ENCODE measurements at places on chromosomes 5 and 9. TPM values are rescaled to one million over a fixed set of nuclear protein-coding genes. Genes with fewer than 3 reads are reported as not detected.

- peak; percentile 31 for DNase-seq
These were observed 12.7 kb downstream of the STK10 start for GRCh38 chr5:172175263-172175719.

- DNase-seq = no peak
These were observed 77.7 kb downstream of the NTNG2 start for GRCh38 chr9:132239518-132239917.

GRCh38 chr9:106922026-106922425 is 59.1 kb downstream of the ZNF462 start:
- no peak for DNase-seq

- DNase-seq = no peak
These were observed 33.4 kb downstream of the PCDHGC5 start for GRCh38 chr5:141522301-141522700.

DNA sequence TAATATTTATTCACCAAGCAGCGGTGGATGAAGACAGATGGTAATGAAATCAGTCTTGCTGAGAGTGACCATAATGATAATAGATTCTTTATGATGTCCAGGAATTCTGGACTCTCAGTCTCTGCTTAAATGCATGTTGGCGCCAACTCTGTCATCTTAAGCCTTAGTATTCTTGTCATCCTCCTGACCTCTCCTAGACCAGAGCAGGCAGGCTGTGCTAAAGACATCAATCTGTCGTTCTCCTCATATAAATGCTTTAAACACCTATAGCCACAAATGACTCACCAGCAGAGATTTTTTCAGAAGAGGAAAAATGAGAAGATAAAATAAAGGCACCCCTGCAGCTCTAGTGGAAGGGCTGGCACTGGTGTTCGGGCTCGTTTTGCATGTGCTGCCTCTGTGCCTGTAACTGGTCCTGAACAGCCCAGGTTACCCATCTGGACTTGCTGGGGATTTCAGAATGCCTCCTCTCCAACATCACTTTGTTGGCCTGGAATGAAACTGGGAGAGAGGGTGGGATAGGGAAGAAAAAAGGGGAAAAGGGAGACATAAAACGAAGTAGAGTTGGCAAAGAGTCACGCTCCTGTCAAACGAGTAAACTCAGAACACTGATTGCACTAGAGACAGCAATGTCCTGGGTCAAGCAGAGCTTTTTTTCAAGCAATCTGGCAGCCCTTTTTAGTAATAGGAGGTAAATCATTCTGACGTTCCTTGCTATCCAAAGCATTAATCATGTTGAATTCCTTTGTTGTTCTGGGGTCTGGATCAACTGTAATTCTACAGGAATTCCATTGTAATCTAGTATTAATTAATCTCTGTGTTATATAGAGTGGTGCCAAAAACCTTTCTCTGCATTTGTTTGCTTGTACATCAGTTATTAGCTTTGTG is 195.5 kb upstream of the CLINT1 start:
- no peak for DNase-seq

DNA sequence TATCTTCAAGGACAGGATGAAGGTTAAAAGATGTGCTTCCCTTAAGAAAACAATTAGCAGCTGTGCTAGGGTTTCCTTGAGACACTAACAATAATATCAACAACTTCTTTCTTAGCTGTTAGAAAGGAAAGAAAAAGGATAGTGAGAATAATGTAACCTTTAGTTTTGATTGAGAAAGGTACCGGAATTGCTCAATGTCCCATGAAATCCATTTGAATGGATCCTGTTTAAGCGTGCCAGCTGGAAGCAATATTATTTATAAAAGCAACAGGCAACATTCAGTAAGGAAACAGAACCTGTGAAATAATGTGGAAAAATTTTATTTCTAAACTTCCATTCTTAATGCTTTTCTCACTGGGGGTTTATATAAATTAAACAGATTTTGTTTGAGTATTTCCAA is 120.9 kb downstream of the CCDC192 start:
- DNase-seq = no peak

DNA sequence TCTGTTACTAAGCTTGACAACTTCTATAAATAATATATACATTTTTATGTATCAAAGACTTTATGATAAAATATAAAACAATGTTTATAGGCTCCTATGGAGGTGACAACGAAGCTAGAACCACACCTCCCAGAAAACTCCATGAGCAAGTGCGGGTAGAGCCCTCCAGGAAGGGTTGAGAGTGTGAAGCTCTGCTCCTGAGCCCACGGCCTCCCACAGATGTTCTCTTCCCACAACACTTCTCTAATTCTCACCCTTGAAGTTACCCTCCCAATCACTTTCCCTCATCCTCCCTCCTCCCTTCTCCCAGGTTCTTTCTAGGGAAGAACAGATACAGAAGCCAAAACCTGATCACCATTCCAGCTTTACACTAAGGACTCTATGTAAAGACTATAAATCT is 427.6 kb downstream of the SPOCK1 start:
- no peak for DNase-seq

DNA sequence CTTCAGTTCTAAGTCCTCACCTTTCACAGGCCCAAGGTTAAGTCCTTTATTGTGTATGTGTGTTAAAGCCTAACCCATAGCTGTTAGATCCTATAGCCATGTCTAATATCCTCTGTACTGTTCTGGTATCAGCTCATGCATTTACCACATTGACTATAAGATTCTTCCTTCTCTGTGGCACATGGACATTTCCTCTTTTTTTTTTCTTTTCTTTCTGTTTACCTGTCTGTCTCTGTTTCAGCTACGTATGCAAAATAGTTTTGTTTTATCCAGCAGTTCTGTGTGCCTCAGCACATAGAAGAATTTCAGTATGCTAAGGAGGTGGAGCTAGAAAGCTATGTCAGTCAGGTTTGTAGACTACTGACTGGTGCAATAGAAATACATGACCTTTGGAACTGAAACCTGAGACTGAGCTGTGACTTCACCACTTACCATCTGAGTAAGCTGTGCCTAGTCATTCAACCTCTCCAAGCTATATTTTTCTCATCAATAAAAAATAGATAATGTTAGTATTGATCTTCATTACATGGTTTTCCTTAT is 155.6 kb upstream of the VLDLR start:
- no peak for DNase-seq

GRCh38 chr5:179776411-179776938 is 17.3 kb upstream of the LTC4S start:
- no peak for DNase-seq

DNA sequence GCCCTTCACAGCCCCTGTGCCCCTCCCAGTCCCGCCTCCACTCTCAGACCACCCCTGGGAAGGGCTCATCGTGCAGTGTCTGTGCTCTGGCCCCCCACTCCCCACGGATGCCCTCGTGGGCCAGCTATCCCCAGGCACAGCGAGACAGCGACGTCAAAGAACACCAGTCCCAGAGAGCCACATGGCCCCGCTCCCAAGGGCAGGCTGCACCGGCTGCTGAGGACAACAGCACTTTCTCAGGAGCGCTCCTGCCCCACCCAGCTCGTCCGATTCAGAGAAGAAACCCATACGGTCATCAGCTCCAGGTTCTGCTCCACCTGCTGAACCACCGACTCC is 4.8 kb upstream of the SNAPC4 start:
- DNase-seq = no peak

DNA sequence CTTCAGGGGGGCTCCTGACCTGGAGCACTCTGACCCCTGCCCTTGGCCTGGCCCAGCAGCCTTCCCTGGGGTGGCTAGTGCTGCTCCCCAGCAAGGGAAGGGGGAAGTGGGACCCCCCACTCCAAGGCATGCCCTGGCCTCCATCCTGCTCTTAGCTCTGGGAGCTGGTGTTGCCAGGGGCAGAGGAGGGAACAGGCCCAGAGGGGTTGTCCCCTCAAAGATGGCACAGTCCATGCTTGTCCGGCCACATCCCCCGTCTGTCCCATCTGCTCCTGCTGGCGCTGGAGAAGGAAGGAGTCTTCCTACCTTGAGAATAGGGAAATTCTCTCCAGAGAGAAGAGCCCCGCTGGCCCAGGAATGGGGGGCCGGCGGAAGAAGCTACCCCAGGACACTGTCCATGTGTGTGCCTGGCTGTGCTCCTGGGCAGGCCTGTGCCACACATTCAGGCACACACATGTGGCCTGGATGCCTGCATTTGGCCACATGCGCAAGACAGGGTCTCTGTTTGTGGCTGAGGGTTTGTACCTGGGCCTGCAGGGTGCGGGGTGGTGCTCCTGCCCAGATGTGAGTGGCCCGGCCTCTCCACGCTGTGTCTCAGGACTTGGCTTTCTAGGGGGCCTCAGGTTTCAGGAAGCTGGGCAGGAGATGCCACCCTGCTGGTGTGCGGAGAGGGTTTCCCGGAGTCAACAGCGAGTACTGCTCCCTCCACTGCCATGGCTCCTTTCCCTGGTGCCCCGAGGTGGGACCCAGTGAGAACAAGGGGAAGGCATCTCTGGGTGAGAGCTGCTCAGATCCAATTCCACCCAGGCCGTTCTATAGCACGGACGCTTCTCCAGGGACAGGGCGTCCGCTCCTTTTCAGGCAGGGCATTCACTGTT is 247.1 kb downstream of the PBX3 start:
- DNase-seq = no peak

DNA sequence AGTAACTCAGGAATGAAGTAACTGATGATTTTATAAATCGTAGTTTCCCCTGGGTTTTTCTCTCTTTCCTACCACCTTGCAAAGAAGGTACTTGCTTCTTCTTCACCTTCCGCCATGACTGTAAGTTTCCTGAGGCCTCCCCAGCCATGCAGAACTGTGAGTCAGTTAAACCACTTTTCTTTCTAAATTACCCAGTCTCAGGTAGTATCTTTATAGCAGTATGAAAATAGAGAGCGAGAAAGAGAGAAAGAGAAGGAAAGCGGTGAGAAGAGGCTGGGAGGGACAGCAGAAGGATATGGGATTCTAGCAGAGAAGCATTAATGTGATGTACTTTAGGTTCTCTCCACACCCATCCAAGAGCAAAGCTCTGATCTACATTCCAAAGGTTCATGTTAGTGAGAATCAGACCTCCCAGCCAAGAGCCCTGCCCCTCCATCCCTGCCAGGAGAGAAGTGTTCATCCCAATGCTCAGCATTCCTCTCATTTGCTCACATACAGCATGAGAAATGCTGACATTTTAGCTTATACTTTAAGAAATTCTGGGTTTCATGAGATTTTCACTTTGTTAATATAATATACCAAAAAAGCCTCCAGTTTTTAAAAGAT is 185.0 kb upstream of the PTGER4 start:
- DNase-seq = no peak

- no peak for DNase-seq
These were observed 512.5 kb downstream of the DMAC1 start for GRCh38 chr9:7287065-7287464.

DNA sequence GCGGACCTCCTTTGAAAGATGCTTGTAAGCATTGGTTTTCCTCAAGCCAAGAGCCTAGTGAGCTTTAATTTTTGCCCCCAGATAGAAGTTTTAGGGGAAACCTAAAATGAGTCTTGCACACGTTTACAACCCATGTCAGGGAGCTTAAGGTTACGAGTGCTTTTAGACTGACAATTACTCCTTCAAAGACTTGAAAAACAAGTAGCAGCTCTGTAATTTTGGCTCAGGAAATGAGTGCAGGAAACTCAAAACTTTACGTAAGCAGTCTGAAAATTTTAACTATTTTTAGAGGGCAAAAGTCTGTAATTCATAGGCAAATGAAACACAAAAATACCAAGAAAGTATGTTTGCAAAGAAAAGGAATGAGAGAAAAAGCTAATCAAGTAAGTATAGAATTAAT is 36.8 kb downstream of the UBE2QL1 start:
- DNase-seq = no peak

GRCh38 chr9:112361601-112362000 is 18.3 kb upstream of the HSDL2 start:
- no peak for DNase-seq

DNA sequence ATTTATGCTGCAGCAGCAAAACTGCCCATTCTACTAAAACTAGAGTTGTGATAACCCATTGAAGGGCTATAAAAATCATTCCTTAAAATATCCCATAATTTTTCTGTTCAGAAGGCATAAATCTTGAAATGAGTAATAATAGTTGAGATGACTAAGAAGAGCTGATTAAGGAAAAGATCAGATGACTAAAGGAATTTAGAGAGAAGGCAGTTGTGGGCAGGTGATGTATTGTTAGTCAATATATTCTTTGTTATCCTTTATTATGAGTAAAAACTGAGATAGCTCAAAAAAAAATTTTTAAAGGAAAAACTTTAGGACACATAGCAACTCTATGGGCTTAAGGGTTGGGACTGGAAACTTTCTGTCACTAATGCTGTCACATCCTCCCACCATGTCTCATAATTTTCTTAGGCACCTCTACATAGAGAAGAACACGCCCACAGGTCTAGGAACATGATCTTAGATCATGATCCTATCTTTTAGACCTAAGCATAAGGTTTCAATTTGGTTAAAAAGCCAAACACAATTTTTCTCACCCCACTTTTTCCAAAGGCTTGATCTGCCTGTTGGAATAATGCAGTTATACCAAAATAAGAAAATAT is 597.5 kb upstream of the MEF2C start:
- DNase-seq = no peak

DNA sequence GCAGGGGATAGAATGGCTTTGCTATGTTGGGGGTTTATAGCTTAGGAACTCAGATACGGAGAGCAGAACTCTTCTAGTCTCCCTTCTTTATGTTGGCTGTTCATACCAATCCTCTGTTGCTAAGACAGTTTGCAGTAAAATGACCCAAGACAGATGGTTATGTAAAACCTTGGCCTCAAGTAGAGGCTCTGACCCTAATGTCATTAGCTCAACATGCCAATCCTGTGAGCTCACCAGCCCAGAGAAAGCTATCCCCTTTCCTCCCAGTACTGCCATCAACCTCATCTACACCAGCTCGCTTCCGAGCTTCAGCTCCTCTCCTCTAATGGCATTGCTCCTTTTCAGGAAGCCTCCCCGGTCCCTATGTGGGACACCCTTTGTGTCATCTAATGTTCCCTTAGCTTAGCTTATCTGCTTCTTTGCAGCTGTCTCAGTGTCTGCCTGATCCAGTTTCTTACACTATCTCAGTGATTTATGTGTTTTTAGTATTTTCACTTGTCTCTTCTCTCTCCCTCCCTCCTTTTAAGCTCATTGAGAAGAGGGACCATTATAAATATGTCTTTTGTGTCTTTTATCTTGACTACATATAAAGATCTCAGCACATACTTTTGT is 281.3 kb upstream of the CLINT1 start:
- DNase-seq = peak; percentile 10

- DNase-seq = no peak
These were observed 8.1 kb upstream of the CPLX2 start for GRCh38 chr5:175863316-175863715.

The TMEFF1 gene
- not detected for polyA plus RNA-seq

The FBLL1 gene
- 0.40 TPM for polyA plus RNA-seq

The STOML2 gene
- polyA plus RNA-seq = 69.2 TPM
